ENCODE measurements at places on chromosomes 7 and 10. TPM values are rescaled to one million over a fixed set of nuclear protein-coding genes. Genes with fewer than 3 reads are reported as not detected.

IFIT1B gene
- total RNA-seq, result not detected

TAS2R39 gene
- total RNA-seq, result not detected

FGFR2 gene
- total RNA-seq, result 0.17 TPM

CYP2C19 gene
- not detected for total RNA-seq

SPACDR gene
- total RNA-seq, result 2.6 TPM

HMX2 gene
- not detected for total RNA-seq

DDIT4 gene
- 267 TPM for total RNA-seq

ST7 gene
- total RNA-seq, result 19.8 TPM

INA gene
- total RNA-seq, result 0.99 TPM
